ENCODE measurements at places on chromosomes 7 and 10.

DNA sequence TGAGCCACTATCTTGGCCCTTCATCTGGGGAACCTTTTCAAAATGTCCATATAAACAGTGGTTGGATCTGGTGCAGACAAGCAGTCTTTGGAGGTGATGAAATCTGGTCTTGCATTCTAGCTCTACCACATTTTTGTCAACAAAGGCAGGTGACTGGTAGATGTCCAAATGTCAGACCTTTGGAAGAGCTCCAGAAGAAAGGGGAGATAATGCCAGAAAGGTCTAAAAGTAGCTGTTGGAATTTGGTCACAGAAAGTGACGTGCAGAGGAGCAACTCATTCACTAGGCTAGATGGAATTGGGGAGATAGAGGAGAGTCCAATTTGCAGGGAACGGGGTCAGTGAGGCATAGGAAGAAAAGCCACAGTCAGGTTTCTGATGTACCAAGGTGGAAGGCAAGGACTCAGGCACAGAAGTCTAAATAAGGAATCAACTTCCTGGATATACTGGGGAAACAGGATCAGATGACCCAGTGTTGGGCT, 36.4 kb upstream of the WAC start:
- no peak for DNase-seq

DNA sequence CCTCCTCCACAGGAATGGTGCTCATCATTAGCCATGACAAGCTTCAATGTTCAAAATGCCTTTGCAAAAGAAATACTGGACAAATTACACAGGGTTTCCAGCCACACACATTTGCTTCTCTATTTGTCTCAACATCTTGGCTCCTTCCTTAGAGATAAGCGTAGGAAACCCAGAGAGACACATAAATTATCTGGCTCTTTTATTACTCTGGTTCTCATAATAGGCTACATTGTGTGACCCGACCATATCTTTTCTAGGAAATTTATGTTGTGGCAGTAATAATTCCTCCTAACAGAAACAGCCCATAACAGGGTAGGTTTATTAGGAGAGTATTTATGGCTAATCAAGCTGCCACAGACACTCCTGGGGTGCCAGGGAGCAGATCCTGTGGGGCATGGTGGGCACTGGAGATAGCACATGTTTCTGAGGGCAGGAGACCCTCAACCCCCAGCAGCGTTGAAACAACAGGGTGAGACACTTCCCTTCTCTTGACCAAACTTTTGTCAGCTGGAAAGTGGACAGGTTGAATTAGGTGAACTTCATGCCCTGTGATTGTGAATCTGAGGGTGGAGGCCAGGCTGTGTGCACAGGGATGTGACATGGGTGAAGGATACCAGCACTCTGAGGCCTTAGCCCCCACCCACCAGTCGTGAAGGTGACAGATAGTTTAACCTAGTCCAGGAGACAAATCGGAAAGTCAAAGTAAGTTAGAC, 295.9 kb upstream of the ZNF32 start:
- no peak for DNase-seq

GRCh38 chr7:118793582-118793981, 569.1 kb downstream of the ANKRD7 start:
- no peak for DNase-seq

- no peak for DNase-seq
Observed at GRCh38 chr10:123868038-123869019, 23.3 kb downstream of the CPXM2 start.

GRCh38 chr7:93044147-93044810, 73.5 kb downstream of the SAMD9 start:
- DNase-seq, result no peak

- DNase-seq, result no peak
Observed at GRCh38 chr7:134985894-134986362, 380 bp upstream of the AGBL3 start.

DNA sequence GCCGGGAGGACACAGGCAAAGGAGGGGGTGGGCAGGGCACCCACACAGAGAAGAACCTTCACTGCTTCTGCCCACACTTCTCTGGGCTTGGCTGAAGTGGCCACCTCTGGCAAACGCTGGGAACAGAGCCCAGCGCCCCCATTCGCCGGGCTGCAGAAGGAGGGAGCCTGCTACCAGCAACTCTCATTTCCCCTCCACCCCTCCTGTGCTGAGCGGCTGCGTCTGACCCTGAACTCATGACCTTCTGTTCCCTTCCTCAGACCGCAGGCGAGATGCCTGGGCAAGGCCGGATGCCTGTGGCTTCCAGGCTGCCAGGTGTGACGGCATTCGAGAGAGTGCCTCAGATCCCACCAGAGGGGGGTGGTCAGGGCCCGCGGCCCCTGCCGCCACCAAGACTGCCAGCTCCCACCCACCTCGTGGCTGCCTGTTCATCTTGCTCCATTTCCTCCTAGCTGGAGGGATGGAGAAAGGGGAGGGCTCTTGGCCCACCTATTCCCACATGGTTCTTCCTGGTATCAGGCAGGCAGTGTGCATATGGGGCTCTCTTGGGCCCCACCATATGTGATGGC, 19.8 kb downstream of the DNAJB12 start:
- no peak for DNase-seq

DNA sequence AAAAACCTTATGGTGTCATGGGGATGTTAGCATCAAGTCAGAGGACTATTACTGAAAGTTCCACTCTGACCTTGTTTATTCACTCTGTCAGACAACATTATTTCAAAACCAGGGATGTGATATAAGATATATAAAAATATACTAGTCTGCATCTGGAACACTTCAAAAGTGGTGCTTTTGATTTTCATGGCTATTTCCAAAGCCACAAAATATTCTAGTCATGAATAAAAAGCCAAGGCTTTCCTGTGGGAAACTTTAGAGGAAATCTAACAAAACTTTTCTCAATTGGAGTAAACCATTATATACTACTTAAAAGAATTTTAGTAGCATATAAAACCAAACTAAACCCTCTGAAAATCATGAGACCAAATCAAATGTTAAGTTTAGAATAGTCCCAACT, 205.2 kb downstream of the TMEM26 start:
- no peak for DNase-seq

DNA sequence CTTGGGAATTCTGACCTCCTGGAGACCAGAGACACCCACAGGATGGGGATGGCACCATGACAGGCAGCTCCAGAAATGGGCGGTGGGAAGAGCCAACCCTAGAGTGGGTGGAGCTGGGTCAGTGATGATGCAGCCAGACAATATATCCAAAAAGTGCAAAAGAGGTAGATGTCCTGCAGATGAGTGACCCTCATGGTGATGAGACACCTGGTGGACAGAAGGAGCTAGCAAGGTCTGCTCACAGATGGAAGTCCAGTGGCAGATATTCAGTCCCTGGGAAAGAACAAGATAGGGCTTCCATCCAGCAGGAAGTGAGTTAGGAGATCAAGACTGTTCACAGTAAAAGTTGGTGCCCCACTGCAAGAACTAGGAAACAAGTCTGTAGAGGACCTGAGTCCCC, 19.2 kb upstream of the GRB10 start:
- no peak for DNase-seq

DNA sequence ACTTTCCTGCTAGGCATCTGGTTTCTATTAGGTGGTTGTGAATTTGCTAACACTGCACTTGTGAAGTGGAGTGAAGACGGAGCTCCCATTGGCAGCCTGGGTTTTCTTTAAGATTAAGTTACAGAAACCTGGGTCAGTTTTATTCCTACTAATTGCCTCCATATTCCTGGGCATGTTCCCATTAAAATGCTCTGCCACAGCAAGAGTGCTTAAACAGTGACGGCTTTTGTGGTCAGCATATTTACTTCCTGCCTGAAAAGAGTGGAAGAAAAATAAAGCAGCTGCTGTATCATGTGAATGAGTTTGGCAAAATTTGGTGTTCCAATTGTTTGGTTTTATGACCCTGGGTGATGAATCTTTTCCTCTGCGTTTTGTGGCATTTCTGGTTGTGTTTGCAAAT, 96.9 kb upstream of the PLXDC2 start:
- no peak for DNase-seq

Measured in Panc1 (cell line).